ENCODE measurements at places on chromosomes 2 and 18.

DNA sequence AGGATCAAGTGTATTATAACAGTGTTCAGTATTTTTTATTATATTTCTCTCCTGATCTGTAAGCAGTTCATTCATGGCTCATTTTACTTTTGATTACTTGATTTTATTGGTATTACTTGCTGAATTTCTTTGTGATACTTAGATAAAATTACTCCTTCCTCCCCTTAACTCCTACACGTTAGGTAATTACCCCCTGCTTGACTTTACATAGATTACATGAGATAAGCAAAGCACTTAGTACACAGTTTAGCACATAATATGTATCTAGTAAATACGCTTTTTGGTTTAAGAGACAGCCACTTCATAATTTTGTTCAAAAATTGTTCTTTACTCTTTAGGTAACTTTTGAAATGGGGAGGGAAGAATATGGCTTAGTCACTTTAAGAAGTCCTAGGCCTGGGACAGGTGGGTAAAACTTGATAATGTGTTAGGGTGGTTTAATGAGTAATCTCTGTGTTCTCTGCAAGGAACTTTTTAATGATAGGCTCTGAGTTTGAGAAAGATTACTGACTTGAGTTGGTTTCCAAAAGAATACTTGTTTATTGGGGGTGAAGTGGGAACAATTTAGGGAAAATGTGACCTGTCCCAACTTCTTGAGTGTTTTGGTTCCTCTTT lies 80.9 kb downstream of the NCOA1 start:
- DNase-seq = no peak

GRCh38 chr2:233081232-233081730 lies 21.1 kb downstream of the INPP5D start:
- no peak for DNase-seq

- DNase-seq = no peak
These were observed 97.1 kb downstream of the ACKR3 start for GRCh38 chr2:236666646-236667204.

DNA sequence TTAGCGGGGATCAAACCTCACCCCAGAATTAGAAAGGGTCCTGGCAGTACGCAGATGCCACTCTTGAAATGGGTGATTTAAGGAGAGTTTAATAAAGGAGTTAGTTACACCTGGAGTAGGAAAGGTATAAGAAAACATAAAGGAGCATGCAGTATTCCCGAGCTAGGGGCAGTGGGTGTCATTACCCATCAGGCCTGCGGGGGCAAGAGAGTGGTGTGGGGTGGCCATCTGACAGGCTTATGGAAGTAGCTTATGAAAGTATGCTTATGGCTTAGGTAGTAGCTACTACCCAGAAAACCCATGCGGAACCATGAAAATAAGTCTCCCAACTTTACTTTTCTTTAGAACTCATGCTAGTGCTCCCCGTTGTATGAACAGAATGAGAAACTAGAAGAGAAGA lies 568.9 kb upstream of the ACVR2A start:
- DNase-seq = no peak

DNA sequence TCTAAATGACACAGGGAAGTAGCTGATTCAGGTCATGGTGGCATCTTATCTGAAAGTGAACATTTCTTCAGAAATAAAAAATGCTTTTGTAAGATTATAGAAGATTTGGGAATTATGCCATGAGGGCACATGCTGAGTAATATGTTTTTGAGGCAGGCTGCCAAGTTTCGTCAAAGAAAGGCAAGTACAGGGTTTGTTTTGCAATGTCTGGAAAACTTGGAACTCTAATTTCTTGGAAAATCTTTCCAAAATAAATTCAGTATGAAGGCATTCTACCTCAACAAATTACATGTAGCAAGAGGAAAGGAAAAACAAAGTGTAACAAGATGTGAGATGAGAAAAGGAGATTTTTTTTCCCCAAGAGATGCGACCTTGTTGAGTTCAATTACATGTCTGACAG lies 167.7 kb downstream of the PLCL1 start:
- no peak for DNase-seq

GRCh38 chr2:99481941-99482340 lies 7.9 kb downstream of the REV1 start:
- no peak for DNase-seq

DNA sequence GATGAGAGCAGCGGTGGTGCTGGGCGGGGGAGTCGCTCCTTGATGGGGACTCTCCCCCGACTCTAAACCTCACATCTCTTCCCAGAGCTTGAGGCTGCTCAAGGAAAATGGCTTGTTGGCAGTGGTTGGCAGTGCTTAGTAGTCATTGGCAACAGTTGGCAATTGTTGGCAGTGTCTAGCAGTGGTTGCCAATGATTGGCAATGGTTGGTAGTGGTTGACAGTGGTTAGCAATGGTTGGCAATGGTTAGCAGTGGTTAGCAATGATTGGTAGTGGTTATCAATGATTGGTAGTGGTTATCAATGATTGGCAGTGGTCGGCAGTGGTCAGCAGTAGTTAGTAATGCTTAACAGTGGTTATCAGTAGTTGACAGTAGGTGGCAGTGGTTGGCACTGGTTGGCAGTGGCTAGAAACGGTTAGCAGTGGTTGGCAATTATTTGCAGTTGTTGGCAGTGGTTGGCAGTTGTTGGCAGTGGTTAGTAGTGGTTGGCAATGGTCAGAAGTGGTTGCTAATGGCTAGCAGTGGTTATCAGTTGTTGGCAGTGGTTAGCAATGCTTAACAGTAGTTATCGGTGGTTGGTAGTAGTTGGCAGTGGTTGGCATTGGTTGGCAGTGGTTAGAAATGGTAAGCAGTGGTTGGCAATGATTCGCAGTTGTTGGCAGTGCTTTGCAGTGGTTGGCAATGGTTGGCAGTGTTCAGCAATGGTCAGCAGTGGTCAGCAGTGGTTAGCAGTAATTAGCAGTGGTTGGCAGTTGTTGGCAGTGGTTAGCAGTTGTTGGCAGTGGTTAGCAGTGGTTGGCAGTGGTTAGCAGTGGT lies 85.4 kb upstream of the OTOS start:
- no peak for DNase-seq

DNA sequence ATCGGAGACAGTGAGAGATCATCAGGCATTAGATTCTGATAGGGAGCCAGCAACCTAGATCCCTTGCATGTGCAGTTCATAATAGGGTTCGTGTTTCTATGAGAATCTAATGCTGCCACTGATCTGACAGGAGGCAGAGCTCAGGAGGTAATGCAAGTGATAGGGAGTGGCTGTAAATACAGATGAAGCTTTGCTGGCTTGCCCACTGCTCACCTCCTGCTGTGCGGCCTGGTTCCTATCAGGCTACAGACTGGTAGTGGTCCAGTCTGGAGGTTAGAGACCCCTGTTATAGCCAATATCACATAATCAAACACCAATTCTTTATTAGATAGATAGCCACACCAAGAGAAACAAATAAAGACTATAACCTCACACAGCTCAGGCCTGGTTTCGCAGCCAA lies 51.0 kb upstream of the NBEAL1 start:
- DNase-seq = no peak

GRCh38 chr2:175312137-175312536 lies 130.6 kb upstream of the ATP5MC3 start:
- DNase-seq = no peak

DNA sequence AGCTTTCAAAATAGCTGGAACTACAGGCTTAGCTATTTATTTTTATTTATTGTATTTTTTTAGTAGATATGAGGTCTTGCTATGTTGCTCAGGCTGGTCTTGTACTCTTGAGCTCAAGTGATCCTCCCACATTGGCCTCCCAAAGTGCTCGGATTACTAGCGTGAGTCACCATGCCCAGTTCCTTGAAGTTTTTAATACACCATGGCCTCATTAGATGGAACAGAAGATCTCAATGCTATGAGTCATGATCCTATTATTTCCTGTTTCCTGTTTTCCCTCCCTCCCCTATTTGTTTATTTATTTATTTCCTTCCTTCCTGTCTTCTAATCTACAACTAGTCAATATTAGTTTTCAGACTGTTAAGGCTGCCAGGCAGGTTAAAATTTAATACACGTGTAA lies 309.0 kb downstream of the CMPK2 start:
- no peak for DNase-seq

- DNase-seq = no peak
These were observed 62.9 kb downstream of the MIB1 start for GRCh38 chr18:21803495-21803894.

DNA sequence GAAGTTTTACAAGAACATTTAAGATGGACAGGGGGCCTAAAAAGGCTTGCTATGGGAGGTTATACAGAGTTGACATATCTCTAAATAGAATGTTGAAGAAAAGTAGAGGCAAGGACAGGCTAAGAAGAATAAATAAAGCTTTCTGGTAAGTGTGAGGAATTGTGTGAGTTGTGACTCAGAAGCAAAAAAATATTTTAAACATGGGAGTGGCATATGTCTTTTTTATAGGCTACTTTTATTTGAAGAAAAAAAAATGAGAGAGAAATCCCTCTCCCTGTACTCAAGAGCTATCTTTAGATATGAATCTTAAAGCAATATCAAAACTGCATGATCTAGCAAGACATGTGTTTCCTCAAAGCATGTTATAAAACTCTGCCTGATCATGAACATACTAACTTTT lies 41.1 kb downstream of the RAB3GAP1 start:
- DNase-seq = no peak

DNA sequence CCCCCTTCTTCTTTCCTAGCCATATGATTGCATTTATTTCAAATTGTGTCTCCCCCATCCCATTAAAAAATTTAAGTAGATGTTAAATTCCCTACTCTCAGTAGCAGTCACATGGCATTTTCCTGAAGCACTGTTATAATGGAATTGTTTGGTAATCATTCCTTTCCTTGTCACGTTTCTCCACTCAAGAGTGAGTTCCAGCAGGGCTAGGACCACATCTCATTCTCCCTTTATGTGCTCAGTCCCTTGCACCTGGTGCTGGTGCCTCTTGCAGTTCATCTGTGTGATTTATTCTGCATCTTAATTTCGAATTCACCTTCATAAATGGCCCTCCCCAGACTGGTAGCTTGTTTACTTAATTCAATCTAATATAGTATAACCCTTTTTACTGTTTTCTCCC lies 70.3 kb upstream of the NOSTRIN start:
- no peak for DNase-seq

- no peak for DNase-seq
These were observed 41.2 kb downstream of the PAX3 start for GRCh38 chr2:222257645-222258044.

GRCh38 chr2:237549643-237550415 lies 16.5 kb upstream of the PRLH start:
- no peak for DNase-seq

GRCh38 chr2:83528767-83529166 lies 930.3 kb downstream of the SUCLG1 start:
- no peak for DNase-seq

- no peak for DNase-seq
These were observed 104.9 kb upstream of the MGAT5 start for GRCh38 chr2:134148843-134149472.

- DNase-seq = no peak
These were observed 184.1 kb upstream of the FN1 start for GRCh38 chr2:215619989-215620388.

DNA sequence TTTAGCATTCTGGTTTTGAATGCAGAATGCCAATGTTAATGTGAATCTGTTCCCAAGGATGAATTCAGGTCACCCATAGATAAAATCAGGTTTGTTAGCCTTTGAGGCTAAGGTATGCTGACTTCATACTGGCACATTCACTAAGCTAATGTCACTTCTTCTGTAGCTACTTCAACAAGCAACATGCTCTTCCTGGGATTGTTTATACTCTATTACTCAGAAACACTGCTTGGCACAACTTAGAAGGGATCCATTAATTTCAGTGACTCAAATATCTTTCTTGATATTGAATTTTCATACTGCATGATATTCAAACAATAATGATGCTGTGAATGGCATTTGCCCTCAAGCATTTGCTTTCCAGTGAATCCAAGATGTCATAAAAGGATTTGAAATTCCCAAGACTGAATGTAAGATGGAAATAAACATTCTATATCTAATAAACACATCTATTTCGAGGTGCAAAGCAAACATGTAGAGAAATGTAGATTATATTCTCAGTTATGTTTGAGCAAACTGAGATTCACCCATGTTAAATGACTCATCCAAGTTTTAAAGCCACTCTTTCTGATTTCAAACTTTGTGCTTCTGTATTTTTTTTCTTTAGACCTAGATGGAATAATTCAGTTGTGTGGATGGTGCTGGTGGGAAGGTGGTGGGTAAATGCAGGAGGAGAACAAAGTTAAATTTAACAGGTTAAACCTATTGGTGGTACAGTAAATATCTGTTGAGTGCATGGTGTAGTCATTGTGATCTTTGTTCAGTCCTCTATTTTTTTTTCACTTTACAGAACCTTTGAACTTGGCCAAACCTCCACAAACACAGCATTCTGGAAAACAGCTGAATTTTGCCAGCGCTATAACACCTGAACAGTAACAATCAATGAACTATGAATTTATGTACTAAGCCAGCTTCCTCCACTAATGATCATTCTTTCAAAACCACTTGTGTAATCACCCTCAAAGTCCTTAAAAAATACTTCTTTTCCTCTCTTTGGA lies 162.1 kb upstream of the XIRP2 start:
- no peak for DNase-seq

GRCh38 chr2:7201851-7202250 lies 284.6 kb downstream of the RNF144A start:
- DNase-seq = no peak

DNA sequence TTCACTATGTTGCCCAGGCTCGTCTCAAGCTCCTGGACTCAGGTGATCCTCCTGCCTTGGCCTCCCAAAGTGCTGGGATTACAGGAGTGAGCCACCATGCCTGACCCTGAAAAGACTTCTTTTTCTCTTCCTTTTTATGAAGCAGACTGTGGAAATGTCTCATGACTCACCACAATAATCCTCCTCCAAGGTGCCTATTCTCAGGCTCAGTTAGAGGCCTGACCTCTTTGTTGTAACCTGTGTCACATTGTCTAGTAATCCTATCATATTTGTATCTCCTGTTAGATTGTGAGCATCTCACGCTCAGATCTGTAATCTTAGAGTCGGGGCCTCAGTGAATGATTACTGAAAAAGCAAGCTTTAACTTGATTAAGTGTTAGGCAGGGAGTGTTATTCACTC lies 18.3 kb upstream of the TAF4B start:
- no peak for DNase-seq

GRCh38 chr2:1494257-1494656 lies 81.0 kb downstream of the TPO start:
- DNase-seq = no peak

DNA sequence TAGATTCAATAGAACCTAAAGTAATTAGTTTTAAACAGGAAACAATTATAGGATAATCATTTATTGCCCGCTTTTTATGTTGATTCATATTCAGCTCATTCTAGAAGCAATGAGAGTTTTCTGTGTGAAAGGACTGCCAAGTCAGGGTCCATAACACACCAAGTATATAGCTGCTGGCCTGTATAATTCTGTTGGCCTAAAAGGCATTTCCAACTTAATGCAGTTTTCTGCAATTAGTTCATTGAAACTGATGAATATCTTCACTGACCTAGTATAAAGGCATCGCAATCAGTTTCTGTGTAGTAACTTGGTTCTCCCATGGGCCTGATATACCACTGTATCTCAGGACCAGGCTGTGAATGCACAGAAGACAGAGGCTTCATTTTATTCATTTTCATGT lies 69.1 kb upstream of the GRB14 start:
- DNase-seq = no peak

All from stimulated activated CD8-positive, alpha-beta memory T cell treated with anti-CD3 and anti-CD28 coated beads, Interleukin-12 subunit alpha, Interleukin-12 subunit beta, amount 100 ng/mL, for 1 hour (primary cell).